ENCODE measurements at places on chromosomes 2 and 18.

- no peak for DNase-seq
Observed at GRCh38 chr2:237405006-237405559, 8.9 kb downstream of the COL6A3 start.

DNA sequence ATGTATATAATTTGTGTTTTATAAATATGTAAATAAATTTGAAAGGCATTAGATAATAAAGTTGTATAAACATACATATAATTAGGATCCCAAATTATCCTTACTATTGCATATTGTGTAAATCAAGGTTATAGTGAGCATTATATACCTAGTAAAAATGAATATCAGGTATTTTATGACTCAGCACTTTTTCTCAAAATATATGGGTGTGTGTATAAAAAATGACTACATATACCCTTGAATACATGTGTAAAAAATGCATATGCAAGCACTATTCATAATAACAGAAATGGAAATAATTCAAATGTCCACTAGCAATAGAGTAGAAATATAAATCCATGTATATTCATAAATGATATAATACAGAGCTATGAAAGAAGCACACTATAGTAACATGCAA, 870.9 kb upstream of the CNTNAP5 start:
- DNase-seq, result no peak

DNA sequence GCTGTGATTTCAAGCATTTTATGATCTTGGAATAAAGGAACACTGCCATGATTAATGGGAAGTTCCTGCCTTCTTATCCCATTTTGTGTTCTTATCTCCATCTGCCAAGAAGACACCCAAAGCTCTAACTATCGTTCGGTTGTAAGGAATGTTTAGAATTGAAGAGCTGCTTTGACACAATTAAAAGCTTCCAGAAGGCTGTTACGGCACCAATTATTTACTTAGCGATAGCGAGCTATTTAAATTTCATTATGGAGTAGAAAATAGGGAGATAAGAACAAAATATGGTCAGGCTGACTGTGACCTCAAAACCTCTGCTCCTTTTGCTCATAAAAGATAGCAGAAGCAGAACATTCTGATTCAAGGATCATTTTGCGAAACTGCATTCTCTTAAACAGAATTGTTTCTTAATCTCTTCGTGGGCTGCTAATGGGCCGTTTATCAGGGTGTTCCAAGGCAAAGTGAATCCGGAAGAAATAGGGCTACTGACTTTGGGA, 101.6 kb downstream of the SLC4A3 start:
- no peak for DNase-seq

DNA sequence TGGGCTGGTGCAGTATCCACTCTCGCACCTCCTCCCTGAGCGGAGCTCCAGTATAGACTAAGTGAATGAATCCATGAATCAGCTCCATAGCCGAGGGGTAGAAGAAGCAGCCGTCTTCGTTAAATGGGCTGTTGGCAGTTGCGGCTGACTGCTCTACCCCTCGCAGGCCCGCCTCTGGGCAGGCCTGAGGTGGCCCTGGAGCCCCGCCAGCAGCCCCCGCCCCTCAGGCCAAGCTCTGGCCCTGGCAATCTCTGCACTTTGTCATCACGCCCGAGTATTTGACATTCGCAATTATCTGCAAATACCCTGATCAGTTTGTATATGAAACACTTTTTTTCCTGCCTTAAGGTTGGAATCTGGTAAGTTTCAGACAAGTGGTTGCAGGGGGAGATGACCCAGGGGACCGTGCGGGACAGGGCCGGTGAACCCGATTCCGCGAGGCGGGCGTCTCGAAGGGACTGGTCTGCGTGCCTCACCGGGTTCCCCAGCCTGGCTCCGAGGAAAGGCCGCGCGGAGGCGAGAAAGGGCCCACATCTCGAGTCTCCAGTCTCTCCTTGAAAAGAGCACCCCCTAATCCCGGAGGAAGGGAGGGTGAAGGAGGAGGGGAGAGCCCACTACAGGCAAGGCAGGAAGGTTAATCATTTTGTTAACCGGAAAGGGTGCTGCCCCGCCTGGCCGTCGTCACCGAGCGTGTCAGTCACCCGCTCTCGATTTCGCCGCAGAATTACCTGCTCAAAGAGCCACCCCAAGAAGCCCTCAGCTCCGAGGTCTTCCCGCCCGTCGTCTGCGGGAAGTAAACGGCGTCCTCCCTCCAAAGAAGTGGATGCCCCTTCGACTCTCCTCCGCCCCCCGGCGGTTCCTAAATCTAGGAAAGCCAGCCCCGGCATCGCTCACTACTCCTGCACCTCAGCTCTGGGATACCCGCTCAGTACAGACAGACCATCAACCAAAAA, 11.1 kb upstream of the SATB2 start:
- no peak for DNase-seq

DNA sequence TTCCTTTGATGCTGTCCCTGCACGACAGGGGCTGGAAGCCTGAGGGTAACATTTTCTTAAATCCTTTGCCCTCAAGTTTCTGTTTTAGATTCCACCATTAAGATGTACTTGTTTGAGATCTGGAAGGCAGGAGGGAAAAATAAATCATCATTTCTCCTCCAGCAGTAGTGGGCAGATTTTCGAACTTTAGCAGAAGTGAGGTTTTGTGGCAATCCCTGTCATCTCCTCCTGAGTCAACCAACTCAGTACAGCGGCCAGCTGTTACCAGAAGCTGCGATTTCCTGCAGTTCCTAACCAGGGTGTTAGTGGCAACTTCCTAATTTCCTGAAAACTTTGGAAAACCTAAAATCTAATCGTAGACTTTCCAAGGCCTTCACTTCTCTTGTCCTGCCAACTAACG, 517.2 kb upstream of the ACVR2A start:
- DNase-seq, result no peak

GRCh38 chr2:202406445-202406978, 30.4 kb downstream of the BMPR2 start:
- no peak for DNase-seq

GRCh38 chr2:48377646-48378045, 152.3 kb upstream of the STON1 start:
- DNase-seq, result no peak

DNA sequence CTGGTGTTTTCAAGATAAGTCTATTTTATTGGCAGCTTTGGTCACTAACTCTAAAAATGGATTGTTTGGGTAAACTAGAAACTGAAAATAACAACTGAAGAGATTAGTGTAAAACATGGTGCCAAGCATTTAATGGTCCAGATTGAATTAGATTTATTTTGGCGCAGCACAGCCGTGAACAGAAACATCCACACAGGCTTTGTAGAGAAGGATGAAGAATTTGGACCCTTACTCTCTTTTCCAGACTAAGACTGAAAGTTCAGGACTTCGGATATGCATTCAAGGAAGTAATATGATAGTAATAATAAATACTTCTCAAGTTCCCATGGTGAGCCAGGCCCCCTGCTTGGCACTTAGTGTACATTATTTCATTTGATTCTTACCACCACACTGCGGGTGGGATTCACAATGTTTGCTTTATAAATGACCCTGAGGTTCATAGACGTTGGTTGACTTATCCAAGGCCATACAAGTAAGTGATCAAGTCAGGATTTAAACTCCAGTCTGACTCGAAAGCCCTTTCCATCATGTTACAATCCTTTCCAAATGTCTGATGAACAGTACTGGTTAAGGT, 54.2 kb upstream of the ITGB6 start:
- DNase-seq, result no peak

DNA sequence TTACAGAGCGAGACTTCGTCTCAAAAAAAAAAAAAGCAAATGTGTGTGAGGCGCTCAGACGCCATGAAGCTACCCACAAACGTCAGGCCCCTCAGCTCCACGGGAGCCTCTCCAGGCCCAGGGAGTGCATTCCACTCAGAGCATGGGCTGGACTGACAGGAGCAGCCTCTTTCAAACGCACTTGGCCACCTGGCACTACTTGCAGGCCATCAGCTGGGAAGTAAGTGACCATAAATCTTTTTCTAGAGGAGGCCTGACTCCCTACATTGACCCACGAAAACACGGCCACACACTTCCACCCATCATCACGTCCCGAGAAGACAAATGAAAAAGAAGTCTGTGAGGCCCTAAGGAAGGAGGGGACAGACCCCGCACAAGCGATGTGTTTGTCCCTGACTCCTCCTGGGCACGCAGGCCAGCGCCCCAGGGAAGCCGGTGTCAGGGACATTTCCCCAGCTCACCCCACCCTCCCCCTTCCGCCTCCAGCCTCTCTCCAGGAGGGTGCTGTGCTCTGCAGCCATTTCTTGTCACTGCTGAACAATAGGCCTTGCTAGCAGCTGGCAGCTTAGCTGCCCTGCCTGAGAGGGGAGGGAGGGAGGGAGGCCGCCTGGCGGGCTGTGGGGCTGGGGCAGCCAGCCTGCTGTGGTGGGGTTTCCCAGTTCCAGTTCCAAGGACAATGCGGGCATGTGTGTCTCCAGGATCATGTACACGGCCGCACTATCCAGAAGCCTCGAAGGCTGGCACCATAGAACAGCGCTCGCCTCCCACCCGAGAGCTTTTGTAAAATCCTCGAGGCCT, 26.6 kb downstream of the SERTAD2 start:
- DNase-seq, result no peak

GRCh38 chr2:151777935-151778334, 43.7 kb upstream of the NEB start:
- DNase-seq, result no peak

DNA sequence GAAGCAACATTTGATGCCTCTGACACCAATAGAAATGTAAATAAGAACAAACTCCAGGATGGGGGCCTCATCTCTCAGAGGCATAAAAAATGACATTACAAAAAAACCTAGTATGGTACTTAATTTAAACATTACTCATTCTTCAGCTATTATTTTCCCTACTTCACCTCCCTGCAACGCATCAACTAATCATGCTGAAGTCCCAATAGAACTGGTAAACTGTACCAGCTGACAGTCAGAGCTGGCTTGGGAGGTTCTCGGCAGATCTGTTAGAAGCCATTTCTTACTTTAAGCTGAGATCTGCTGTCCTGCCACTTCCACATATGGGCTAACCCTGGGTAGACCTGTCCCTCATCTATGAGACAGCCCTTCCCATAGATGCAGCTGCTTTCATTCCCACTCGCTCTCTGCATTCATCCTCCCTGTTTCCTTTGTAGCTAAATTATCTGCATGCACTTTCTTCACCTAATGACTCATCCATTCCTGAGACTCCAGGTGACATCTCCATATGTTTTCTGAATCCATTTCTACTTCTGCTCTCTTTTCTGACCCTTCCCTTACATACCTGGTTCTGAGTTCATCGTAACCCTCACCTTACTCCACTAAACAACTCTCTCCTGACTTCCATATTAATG, 108.1 kb downstream of the AOX1 start:
- DNase-seq, result no peak

GRCh38 chr18:7814754-7815315, 247.7 kb downstream of the PTPRM start:
- no peak for DNase-seq

- no peak for DNase-seq
Observed at GRCh38 chr2:174026122-174026845, 61.1 kb upstream of the SP3 start.

- DNase-seq, result no peak
Observed at GRCh38 chr2:150705767-150706166, 218.3 kb upstream of the RND3 start.

- peak; percentile 45 for DNase-seq
Observed at GRCh38 chr2:201128933-201129505, 13.1 kb downstream of the CFLAR start.

DNA sequence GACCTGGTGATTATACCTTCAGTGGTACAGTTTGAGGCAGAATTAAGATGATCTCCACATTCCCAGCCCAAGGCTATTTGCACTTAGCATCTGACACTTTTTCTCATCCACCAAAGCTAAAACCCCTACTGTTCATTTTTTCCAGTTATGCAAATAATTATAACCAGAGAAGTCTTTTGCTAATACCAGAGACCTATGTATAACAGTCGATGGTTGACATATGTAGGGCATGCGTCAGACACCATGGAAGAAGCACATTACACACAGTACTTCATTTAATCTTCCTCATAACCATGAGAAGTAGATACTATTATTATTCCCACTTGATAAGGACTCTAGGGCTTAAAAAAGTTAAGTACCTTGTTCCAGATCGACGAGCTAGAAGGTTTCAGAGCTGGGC, 36.5 kb downstream of the AP1S3 start:
- no peak for DNase-seq

DNA sequence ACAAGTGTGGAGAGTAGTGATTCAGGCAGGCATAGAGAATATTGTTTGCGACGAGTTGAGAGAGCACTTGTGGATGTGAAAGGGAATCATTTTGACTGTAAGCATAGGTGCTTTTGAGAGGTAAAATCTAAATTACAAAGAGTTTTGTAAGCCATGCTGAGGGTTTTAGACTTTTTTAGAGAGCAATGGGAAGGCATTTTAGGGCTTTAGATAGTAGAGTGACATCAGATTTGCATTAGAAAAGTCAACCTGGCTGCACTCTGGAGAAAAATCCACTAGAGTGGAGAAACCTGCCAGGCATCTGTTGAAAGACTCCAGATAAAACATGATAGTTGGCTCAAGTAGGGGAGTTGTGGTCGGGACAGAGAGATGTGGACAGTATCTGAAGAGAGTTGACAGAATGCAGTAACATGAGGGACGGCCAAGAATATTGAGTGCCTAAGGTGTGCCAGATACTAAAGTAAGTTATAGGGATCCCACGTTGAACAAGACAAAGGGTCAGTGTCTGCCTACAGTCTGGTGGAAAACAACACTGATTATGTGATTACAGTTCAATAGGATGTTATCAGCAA, 91.7 kb upstream of the MYO3B start:
- no peak for DNase-seq

DNA sequence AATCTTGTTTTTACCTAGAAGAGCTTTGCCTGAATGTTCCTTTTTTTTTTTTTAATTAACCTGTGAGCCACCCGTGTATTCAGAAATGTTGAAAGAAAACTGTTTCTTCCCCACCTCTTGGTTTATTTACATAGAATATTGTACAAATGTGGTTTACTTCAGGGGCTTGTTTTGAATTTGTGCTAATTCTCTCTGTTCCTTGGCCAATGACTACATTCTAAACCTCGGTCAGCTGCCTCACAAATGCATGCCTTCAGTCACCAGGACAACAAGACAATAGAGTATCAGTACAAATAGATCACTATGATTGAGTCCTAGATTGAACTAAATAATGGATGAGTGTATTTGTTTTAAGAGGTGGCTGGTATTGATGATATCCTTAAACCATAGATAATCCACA, 36.0 kb downstream of the AGFG1 start:
- DNase-seq, result no peak

All from activated CD4-positive, CD25-positive, alpha-beta regulatory T cell treated with anti-CD3 and anti-CD28 coated beads, Interleukin-2, amount 50 U/mL, for 72 hours (primary cell).